ENCODE measurements at places on chromosomes 7 and 10.

GRCh38 chr7:137703291-137704010, 143.3 kb downstream of the DGKI start:
- DNase-seq: no peak

GRCh38 chr7:150311146-150311545, 12.0 kb upstream of the LRRC61 start:
- no peak for DNase-seq

- DNase-seq: peak; percentile 69
Observed at GRCh38 chr7:38796626-38797501, 112.1 kb downstream of the VPS41 start.

DNA sequence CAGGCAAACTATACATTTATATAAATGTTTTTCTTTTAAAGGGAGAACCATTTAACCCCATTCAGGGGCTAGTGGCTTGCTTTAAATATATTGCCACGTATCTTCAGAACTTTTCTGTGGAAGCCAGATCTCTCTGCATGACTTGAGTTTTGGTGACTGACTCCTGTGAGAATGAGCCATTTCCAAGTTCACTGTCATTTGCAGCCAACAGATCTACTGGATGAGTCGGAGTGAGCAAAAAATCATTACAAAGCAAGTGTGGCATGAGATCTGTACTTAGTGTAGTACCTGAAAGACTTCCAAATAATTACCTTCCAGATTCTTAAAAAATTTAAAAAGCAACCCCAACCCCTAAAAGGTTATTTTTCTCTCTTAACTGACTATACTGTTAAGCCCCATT, 45.6 kb downstream of the PDSS1 start:
- no peak for DNase-seq

GRCh38 chr10:132021504-132022143, 39.9 kb upstream of the BNIP3 start:
- DNase-seq: no peak

- peak; percentile 90 for DNase-seq
Observed at GRCh38 chr10:73998929-73999691, 1.2 kb downstream of the VCL start.

DNA sequence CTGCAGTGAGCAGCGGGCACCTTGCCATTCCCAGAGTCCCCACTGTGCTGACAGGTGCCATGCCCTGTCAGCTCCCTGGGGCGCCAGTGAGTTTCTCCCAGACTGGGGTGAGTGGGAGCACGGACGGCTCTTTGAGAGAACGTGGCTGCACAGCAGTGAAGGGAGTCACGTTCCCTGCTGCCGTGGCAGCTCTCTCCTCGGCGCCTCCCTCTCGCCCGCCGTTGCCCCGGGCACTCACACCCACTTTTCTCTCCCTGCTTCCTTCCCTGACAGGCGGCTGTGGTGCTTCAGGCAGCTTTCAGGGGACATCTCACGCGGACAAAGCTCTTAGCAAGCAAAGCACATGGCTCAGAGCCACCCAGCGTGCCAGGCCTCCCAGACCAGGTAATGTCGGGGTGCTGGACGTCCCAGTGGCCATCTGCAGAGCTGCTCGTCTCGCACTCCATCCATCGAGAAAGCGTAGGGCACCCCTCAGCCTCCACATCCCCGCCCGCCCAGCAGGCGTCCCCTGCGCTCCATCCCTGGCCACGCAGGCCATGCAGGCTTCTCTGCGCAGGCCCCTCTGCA, 27.1 kb upstream of the TTYH3 start:
- DNase-seq: no peak
